ENCODE measurements at places on chromosomes 16 and 17.
A peak's percentile ranks its signal among the peaks of the same experiment; 100 is the strongest.

GRCh38 chr17:28646039-28646754, 1.2 kb upstream of the BLTP2 start:
- no peak for DNase-seq

DNA sequence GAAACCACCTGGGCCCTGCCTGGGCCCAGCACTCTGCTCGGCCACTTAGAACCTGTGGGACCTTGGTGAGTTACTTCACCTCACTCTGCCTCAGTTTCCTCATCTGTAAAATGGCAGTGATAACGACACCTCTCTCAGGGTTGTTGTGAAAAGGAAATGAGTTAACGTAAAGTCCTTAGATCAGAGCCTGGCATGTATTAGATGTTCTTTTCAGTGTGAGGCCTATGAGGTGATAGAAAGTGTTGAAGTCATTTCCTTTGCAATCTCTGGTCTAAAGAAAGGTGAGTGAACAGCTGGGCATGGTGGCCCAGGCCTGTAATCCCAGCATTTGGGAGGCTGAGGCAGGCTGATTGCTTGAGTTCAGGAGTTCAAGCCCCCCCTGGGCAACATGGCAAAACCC, 51.7 kb upstream of the LGALS9 start:
- no peak for DNase-seq

- DNase-seq, result no peak
These were observed 313.7 kb downstream of the MAF start for GRCh38 chr16:79286646-79287423.

GRCh38 chr17:66507103-66507923, 204.9 kb downstream of the PRKCA start:
- DNase-seq, result peak; percentile 88

DNA sequence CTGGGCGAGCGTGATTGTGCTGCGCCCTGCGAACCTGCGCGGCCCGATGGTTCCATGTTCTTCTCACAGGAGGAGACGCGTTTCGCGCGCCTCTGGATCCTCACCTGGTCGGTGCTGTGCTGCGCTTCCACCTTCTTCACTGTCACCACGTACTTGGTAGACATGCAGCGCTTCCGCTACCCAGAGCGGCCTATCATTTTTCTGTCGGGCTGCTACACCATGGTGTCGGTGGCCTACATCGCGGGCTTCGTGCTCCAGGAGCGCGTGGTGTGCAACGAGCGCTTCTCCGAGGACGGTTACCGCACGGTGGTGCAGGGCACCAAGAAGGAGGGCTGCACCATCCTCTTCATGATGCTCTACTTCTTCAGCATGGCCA, 1.0 kb downstream of the FZD2 start:
- DNase-seq, result no peak

GRCh38 chr17:67055811-67056745, 11.7 kb downstream of the CACNG1 start:
- no peak for DNase-seq

DNA sequence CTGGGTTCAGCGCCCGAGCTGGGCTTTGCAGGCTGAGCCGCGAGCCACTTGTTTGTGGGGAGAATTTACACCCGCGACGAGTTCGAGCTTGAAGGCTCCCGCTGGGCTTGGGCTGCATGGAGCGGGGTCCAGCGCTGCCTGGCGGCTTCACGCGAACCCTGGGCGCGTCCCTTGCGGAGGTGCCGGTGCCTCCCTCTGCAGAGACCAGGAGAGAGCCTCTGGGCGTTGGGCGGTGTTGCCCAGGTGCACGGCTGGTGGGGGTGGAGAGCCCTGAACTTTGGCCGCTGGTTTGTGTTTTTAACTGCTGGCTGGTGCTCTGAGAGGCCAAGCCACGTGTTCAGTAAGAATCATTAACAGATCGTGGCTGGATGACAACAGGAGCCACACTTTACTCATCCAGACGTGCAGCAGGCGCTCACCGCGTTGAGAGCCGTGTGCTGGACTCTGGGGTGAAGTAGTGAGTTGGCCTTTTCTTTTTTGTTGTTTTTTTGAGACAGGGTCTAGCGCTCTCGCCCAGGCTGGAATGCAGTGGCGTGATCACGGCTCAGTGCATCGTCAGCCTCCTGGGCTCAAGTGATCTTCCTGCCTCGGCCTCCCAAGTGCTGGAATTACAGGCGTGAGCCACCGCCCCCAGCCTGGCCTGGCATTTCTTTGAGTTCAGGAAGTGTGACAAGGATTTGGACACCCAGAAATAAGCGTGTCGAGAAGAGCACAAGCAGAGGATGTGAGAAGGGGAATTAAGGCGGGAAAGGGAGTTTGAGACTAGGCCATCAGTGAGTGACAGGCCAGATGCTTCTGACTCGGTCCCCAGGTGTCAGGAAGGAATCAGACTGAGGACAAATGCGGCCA, 827 bp downstream of the CDK10 start:
- peak; percentile 16 for DNase-seq

DNA sequence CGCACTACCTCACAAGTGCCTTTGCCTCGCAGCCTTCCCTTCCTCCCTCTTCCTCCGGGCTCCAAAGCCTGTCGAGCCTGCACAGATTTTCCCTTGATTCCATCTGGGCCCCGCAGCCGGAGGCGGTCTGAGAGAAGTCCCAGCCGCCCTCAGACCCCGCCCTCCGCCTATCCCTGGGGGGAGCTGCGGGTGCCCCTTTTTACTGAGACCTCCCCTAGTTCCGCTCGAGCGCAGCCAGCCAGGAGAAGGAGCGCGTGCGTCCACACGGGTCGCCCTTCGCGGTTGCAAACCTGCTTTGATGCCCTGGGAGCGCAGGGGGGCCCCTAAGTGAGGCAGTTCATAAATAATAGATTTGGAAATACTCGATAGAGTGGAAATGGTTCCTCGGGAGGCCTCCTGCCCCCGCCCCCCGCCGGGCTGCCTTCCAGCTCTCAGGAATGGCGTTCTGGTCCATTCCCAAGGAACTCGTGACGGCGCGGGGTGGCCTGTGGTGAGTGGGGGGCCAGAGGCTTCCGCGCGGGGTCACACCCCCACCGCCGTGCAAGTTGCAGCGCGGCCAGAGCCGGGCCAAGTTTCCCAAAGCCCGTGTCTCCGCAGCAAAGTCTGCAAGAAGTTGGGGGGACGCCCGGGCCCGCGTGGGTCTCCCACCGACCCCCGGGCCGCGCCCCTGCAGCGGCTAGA, 610 bp downstream of the C16orf74 start:
- no peak for DNase-seq

- DNase-seq, result no peak
These were observed 30.6 kb downstream of the CRAMP1 start for GRCh38 chr16:1642753-1643152.

DNA sequence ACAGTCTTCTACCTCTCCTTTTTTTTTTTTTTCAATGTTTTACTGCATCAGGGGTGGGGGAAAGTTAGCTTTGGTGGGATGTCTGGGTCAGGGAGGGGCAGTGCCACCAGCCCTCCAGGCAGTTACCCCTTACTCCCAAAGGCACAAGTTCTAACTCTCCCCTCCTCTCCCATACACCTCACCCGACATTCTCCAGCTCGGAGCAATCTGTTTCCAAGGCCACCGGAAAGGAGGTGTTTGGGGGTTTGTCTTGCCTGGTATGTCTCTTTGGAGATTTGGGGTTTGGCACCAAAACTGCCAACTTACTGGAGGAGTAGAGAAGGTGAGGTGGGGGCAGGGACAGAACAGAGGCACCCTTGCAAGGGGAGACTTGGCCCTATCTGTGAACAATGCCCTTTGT, 4.7 kb downstream of the DLX3 start:
- DNase-seq, result no peak

DNA sequence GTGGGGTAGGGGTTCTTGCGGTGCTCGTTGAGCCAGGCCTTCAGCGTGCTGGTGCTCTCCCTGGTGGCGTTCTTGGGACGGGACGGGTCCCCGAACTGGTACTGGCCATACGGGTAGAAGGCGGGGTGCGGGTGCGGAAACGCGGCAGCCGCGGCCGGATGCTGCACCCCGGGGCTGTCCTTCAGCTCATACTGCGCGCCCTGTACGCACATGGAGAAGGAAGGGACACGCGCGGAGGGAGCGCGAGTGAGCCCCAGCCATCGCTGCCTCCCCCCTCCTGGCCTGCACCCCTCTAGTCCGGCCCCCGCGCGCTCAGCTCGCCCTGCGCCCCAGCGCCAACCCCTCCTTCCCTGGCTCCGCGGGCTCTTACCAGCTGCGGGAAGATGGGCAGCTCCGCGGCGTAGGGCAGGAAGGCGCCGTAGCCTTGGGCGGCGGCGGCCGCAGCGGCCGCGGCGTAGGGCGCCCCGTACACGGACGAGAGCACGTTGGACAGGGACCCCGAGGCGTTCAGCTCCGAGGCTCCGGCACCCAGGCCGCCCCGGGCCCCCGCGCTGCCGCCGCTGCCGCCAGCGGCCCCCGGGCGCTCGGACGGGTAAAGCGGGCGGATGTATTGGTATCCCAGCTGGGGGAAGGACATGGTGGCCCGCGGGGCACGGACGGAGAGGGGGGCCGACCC, 1.0 kb downstream of the IRX3 start:
- DNase-seq, result no peak

- no peak for DNase-seq
These were observed 207.3 kb downstream of the NTN1 start for GRCh38 chr17:9228408-9229159.

- no peak for DNase-seq
These were observed 92.9 kb downstream of the C16orf78 start for GRCh38 chr16:49466529-49466831.

DNA sequence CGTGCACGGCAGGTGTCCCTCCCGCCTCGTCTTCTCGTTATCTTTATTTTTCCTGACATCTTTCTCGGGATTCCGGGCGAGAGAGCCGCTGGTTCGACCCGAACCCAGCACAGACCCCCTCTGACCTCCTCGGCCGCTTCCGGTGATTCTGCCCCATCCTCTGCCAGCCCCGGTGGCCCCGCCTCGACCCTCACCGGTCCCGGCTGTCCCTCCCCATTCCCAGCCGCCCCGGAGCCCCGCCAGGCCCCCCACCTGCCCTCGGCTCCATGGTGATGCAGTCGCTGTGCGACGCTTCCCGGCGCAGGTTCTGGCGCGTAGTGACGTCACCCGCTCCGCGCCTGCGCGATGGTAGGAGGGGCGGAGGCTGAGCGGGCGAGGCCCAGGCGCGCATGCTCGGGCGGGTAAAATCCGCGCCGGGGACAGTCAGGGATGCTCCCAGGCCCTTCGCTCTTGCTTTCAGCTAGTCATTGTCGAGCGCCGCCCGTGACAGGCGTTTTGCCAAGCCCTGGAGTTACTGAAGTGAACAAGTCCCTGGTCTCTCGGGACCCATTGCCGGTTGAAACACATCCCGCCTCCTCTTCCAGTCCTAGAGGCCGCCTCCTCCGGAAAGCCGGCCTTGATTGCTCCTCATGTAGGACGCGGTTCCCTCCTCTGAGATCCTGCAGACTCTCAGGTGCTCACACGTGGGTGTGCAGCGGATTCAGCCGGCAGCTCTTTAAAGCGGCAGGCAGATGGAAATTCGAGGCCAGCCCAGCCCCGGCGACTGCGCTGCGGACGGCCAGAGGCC, at the start of gene MTHFSD:
TSS of gene MTHFSD (minus strand) at position 319 of the 787 bp plus-strand sequence. CDS start at position 268, 51 bp downstream.
- peak; percentile 71 for DNase-seq

DNA sequence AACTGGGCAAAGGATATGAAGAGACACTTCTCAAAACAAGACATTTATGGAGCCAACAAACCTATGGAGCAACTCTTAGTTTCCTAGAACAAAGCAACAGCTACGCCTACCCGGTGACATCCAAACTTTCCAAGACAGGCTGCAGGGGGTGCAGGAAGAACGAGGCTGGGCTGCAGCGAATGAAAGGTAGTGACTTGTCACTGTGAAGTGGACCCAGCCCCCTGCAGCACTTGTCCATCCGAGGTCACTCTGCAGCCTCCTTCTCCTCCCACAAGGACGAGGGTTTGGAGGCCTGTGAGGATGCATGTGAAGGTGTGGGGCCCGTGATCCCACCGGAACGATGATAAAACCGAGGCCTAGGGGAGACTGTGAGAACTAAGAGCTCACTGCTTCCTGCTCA, 192.6 kb upstream of the RPL38 start:
- DNase-seq, result no peak

- DNase-seq, result peak; percentile 49
These were observed 1.5 kb downstream of the SLC38A8 start for GRCh38 chr16:84040823-84041820.

GRCh38 chr16:79263425-79263824, 337.1 kb downstream of the MAF start:
- no peak for DNase-seq

GRCh38 chr17:81412490-81413093, 17.3 kb downstream of the BAHCC1 start:
- DNase-seq, result no peak

DNA sequence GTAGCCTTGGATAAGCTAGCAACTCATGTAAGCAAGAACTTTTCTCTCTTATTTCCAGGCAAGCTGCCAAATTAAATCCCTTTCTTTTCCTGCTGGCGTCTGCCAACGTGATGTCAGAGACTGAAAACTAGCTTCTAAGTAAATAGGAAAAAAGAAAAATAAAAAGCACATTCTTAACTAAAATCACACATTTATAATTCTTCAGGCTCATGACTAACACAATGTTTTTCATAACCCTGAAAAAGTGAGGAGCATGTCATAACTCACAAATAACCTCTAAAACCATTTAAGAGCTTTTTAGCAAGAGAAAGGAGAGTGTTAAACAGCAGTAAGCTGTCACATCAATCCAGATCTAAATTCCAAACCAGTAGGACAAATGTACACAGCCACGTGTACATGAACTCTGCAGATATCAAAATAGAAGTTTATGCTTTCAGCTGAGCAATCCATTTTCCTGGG, 110.0 kb downstream of the N4BP1 start:
- peak; percentile 95 for DNase-seq

- DNase-seq, result no peak
These were observed 320.9 kb upstream of the CDH5 start for GRCh38 chr16:66045626-66046025.

DNA sequence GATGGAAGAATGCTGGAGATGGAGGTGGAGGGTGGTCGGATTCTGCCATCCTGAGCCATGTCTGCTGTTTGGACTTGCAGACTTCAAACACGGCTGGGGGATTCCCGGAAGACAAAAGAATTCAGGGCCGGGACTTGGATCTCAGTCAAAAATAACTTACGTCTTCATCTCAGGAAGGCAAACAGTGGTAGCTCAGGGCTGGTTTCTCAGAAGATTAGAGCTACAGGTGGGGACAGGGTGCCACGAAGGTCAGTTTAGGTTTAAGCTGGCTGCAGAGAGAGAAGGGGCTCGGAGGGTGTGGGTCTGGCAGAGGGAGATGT, 4.3 kb upstream of the RHBDL3 start:
- no peak for DNase-seq

DNA sequence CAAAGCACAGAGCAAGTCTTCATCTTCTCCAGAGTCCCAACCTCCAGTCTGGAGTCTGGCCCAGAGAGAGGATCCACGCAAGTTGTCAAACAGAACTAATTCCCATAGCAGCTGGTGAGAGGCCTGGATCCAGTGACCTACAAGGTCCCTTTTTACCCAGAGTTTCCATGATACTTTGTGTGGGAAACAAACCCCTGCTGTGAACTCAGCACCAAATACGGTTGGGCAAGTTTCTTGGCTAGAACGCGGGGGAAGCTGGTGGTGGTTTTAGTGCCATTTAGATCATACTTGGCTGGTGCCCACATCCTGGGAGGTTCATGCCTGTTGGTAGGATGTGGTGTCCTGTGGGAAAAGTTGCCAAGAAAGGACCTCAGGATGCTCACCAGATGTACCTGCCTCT, 18.1 kb downstream of the TMC7 start:
- no peak for DNase-seq

Data from retinal pigment epithelial cell (primary cell).